Stimulated activated CD4-positive, alpha-beta T cell treated with anti-CD3 and anti-CD28 coated beads, Interleukin-1b, Interleukin-23, amount 100 ng/mL, for 24 hours (primary cell): ENCODE measurements at places on chromosomes 11 and 22.

- DNase-seq = no peak
These were observed 286.6 kb downstream of the BRD1 start for GRCh38 chr22:49540913-49541692.

DNA sequence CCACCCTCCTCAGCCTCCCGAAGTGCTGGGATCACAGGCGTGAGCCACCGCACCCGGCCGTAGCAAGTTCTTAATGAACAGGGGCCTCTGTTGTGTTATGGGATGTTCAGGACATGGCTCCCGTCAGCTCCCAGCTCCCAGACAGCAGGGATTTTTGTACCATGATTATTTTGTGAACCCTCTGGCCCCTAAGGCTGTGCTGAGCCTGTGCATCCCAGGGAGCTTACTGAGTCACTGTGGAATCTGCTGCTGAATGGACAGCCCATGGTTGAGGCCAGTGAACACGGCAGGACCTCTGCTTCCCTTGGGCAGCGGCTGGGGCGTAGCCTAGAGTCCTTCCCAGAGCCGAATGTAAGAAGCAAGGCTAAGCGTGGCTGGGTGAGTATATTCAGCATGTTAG, 245.2 kb downstream of the NTM start:
- no peak for DNase-seq

DNA sequence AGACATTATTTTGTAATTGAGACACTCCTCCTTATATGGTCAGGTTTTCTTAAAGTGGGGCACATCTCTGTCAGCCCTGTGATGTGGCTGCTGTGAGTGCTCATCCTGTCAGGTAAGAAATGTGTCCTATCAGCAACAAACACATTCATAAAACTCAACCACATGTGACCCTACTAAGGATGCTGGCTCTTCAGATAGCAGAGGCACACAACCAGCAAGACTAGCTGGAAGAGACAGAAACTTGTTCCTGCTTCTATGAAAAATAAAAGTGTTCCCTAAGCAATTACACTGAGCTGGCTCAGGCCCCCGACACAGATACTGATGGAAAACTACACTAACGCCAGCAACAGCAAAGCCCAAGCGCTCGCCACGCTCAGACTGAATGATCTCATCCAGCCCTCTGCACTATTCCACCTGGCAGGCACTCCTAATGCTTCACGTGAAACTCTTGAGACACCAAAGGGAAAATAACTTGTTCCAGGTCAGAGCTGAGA, 49.8 kb upstream of the CYP2D6 start:
- peak; percentile 24 for DNase-seq

GRCh38 chr11:124644426-124645280, 22.0 kb downstream of the TBRG1 start:
- DNase-seq = peak; percentile 7
